ENCODE measurements at places on chromosomes 11 and 22.
A peak's percentile ranks its signal among the peaks of the same experiment; 100 is the strongest.

DNA sequence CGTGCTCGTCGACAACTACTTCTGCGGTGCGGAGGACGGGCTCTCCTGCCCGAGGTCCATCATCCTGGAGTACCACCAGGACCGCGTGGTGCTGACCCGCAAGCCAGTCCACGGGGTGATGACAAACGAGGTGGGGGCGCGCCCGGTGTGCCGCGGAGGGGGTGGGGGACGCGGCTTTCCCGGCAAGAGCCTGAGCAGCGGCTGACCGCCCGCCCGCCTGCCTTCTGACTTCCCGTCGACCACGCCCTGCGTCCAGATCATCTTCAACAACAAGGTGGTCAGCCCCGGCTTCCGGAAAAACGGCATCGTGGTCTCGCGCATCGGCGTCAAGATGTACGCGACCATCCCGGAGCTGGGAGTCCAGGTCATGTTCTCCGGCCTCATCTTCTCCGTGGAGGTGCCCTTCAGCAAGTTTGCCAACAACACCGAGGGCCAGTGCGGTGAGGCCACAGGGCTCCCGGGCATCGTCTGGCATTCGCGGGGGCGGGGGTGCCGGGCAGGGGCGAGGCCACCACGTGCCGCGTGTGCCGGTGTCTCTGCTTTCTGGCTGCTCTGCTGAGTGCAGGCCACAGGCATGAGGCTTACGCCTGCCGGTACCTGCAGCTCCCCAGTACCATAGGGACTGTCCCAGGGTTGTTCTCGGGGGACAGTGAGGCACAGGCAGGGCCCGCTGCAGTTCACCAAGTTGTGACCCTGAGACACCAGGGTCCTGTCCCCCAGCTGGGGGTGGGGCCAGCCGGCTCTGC is 28.5 kb upstream of the MUC5B start:
- no peak for DNase-seq

GRCh38 chr22:41070665-41071331 is 21.6 kb upstream of the EP300 start:
- no peak for DNase-seq

DNA sequence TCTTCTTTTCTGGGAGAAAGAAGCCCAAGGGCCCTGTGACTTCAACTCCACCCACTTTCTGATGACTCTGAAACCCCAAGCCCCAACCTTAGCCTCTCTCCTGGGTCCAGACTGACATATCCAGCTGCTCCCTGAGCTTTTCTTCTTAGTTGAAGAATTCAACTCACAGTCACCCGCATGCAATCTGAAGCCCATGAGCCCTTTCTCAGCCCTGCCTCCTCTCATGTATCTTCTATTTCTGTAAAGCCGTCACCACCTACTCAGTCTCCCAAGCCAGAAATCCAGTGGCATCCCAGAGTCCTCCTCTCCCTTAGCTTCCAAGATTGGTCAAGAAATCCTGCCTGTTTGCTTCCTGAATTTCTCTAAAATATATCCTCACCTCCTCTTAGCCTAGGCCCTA is 7.1 kb upstream of the TMA7B start:
- DNase-seq = no peak

DNA sequence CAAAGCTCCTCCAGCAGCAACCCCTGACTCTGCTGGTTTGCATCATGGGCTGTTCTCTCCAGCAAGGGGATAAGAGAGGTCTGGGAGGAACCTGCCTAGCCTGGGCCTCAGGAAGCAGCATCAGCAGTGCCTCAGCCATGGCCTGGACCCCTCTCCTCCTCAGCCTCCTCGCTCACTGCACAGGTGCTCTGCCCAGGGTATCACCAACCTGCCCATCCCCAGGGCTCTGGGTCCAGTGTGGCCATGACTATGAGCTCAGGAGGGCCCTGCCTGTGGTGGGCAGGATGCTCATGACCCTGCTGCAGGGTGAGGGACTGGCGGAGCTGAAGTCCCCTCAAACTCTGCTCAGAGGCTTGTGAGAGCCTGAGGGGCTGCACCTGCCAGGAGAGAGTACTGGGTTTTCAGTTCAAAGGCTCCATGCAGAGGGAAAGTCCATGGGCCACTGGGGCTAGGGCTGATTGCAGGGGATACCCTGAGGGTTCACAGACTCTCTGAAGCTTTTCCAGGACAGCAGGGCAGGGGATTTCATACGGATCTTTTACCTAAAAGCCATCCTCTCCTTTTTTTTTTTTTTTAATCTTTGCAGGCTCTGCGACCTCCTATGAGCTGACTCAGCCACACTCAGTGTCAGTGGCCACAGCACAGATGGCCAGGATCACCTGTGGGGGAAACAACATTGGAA is 115.8 kb upstream of the IGLL5 start:
- DNase-seq = no peak

DNA sequence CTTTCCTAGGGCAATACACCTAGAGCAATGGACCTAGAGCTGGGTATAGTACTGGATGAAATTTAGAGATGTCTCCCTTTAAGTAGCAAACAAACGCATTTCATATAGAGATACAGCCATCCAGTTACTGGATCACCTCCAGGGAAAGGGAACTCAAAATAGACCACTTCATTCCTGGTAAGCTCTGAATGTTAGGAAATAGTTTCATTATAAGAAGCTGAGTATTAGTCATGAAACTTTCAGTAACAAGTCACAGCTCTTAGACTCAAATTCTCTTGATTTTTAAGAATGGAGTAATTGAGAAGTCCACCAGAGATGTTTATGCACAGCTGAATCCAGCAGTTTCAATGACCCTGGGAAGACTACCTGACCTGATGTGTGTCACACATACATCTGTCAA is 221.9 kb downstream of the FAM76B start:
- peak; percentile 73 for DNase-seq

- DNase-seq = no peak
Observed at GRCh38 chr11:122983438-122984185, 2.0 kb upstream of the BSX start.

- DNase-seq = no peak
Observed at GRCh38 chr11:33722590-33723234, 13.5 kb downstream of the CD59 start.

- peak; percentile 52 for DNase-seq
Observed at GRCh38 chr22:38504731-38505540, 1.2 kb downstream of the DDX17 start.

DNA sequence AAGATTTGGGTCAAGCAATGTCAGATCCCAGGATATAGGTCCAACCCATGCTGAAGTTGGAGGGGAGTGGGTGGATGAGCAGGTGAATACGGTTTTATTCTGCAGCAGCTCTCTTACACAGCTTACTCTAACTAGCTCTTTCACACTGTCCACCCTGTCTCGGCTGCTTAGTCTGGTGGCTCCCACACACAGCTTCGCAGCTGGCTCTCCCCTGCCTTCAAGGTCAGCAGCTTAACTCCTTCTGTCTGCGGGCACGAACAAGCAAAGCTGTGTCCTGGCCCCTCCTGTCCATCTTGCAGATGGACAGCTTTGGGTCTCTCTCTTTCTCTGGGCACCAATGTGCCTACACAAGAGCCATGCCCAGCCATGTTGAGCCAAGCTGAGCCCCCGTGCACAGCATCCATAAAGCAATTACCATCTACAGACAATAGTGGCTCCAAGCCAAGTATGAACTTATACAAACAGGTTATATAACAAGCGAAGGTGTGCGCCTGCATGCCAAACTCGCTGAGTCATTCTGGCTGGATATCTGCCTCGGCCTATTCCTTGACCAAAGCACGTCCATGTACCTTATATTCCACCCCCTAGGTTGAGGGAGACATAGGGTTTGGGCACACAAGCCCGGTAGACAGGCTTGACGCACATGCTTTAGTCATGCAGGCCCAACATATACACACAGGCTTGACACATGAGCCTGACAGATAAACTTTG is 1307.8 kb upstream of the RAG2 start:
- no peak for DNase-seq

DNA sequence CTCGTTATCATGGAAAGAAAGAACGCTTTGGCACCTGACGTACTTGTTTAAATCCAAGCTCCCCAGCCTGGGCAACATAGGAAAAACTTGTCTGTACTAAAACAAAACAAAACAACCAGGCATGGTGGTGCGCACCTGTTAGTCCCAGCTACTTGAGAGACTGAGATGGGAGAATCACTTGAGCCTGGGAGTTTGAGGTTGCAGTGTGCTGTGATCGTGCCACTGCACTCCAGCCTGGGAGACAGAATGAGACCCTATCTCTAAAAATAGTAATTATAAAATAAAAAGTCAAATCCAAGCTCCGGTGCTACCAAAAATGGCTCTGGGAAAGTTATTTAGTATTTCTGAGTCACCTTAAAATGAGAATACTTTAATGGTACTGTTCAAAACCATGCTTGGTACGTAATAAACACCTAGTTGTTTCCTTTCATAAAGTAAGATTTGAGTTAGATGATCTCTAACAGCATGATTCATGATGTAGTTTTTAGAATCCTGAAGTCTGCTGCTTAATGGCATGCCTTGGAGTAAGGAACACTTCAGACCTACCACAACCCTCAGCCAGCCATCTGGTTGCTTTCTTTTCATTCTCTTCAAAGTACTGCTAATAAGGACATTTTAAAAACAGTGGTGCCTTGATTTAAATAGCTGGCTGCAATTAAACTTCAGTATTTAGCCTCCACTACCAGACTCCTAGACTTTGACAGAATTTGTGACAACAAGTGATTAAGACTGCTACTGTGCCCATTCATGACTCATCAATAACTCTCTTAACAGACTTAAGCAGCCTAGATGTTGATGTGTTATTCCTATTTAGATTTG is 8.4 kb downstream of the PPME1 start:
- DNase-seq = peak; percentile 29

GRCh38 chr11:131331010-131331409 is 39.4 kb upstream of the NTM start:
- no peak for DNase-seq

GRCh38 chr22:34877506-34877905 is 188.5 kb upstream of the ISX start:
- no peak for DNase-seq

GRCh38 chr11:117547195-117547850 is 219.7 kb downstream of the CEP164 start:
- DNase-seq = no peak

DNA sequence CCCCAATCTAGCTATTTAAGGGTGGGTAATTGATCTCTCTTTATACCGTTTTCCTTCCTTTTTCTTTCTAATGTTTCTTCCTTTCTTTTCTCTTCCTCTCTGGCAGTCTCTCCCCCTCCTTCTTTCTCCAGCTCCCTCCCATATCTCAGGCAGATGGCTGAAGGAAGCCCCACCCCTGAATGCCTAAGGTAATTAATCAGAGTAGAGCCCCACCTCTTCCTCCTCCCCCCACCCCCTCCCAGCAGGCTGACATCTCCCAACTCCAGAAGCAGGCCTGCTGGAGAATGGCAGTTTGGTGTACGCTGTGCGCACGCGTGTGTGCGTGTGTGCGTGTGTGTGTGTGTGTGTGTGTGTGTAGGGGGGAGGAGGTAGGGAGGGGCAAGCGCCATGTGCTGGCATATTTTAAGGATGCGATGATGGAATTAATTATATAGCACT is 122.6 kb downstream of the APOL5 start:
- DNase-seq = peak; percentile 99

DNA sequence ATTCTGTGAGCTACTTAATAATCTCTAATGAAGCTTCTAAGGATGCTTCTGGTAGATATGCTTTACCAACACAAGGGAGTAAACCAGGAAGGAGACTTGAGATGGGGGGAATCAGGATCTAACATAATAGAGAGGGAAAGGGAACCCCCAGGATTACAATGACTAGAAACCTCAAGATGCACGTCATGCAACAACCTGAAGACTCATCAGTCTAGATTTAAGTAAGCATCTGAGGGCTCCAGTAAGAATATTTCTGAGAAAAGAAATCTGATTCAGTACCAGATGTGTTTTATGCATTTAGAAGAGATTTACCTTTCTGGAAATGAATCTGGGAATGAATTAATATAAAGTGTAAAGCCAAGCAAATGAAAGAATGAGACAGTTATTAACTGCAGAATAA is 15.2 kb downstream of the KDM4D start:
- no peak for DNase-seq

GRCh38 chr11:119518746-119519730 is 96.1 kb upstream of the THY1 start:
- DNase-seq = peak; percentile 42

DNA sequence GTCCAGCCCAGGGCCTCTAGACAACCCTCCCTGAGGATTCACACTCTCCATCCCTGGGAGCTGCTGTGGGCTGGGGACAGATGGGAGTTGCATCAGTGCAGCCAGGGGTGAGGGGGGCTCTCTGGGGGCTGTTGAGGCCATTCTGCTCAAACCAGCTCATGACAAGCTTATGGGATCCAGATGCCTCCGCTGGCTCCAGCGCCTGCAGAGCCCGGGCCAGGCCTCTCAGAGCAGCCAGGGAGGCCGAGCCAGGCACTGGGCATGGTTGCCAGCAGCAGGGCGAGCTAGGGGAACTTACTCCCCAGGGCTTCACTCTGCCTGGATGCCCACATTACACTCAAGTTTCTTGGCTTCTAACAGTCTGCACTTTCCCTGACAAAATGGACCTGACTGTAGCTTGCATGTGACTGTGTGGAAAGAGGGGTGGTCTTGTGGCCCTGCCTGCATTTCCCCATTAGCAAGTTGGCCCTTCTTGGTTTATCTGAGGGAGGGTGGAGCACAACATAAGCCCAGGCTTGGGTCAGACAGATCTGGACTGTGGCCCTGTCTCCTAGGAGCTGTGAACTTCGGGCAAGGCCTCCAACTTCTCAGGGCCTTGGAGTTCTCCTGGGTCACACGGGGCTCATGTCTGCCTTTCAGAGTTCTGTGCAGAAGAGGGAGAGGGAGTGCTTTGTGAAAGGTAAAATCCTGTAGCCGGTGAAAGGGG is 34.5 kb upstream of the CYB5R3 start:
- DNase-seq = peak; percentile 78

GRCh38 chr11:116776522-116776984 is 3.8 kb upstream of the BUD13 start:
- DNase-seq = no peak

DNA sequence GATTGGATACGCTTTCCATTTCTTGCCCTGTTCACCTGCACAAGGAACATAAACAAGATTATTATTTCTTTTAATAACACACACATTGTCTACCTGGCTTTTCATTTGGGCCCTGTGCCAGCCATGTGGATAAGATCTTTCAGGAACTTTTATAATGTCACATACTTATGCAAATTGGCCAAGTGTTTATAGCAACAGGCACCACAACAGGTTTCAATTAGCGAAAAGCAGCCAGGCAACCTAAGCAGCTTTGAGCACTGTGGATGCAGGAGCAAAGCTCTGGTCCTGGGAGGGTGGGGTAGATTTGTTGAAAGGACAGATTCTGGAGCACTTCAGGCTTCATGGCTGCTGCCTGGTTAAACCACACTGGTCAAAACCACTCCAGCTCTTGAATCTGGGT is 217.4 kb downstream of the BARX2 start:
- DNase-seq = no peak
